ENCODE measurements at places on chromosomes 3 and 15.

DNA sequence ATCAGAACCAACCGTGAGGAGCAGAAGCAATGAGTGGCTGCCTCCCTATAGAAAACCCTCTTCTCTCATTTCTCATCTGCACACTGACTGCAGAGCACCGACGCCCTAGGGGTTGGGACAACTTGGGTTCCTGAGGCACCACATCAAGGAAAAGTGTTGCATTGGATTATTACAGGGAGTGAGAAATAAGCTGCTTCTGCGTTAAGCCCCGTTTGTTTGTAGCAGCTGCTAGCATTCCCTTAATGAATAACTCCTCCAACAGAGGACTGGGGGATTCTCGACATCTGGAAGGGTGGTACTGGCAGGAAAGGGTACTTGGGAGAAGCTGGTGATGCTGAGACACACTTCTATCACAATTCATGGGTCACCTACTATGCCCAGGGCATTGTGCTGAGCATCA, 25.3 kb upstream of the AGBL1 start:
- no peak for DNase-seq

DNA sequence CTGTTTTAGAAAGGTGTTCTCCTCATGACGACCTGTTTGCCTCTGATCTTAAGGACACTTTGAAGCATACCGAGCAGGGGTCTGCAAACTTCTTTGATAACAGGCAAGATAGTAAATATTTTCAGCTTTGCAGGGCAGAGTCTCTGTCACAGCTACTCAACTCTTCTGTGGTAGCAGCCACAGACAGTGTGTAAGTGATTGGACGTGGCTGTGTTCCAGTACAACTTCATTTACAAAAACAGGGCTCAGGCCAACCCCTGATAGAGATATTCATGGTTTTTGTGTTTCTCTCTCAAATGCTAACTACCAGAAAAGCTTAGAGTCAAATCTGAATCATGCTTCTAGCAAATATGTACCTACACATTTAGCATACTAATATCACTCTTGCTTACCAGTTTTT, 51.5 kb downstream of the TGFBR2 start:
- no peak for DNase-seq

GRCh38 chr3:76715426-76715825, 324.5 kb upstream of the ROBO2 start:
- DNase-seq, result no peak

DNA sequence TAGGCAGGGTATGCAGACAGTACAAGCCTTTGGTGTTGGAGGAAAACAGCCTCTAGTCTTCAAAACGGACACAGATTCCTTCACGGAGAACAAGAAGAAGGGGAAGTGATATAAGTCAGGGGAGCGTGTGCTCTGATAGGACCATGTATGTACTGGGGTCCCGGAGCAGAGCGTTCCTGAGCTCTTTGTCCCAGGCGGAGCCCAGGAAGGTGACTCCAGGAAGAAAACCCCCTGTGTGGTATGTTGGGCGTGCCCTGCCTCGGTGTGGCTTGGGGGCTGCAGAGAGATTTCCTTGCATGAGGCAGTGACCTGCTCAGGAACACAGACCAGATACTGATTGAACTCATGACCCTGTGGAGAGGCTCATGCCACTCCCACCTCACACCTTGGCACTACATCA, 21.7 kb downstream of the MELTF start:
- DNase-seq, result no peak

GRCh38 chr3:61929617-61930016, 368.2 kb downstream of the PTPRG start:
- DNase-seq, result no peak

- DNase-seq, result no peak
These were observed 1.8 kb upstream of the SNAP23 start for GRCh38 chr15:42493679-42494078.

DNA sequence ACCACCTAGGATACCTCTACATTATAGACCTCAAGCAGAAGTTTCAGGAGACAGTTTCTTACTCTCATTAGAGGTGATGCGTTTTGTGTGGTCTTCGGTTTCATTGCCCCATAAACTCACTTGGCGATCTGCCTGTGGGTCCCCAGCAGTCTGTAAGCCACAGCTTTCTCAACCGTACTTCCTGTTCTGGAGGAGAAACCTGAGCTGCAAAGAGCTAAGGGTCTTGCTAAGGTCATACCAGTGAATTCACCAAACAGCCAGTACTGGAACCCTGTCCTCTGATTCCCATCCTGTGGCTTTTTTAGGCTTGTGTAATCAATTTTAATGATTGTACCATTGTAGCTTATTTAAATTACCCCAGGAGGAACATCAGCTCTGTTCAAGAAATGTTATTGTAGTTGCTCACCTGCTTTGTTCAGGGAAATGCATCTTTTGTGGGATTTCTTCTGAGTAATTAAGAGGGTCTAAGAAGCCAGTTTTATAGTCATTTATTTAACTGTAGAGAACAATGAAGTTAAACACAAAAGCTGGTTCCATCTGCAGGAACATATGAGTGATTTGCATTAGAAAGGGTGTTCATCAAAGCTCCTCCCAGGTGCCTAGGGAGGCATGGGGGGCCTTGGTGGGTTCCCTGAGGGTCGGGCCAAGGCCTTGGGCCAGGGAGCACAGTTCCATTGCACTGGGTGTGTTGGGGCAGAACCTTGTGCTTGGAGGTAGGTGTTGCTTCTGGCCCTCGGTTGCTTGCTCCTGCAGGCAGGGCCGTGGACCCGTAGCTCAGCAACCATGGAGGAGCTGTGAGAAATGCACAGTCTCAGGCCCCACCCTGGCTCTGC, 69.6 kb downstream of the APBA2 start:
- DNase-seq, result no peak

DNA sequence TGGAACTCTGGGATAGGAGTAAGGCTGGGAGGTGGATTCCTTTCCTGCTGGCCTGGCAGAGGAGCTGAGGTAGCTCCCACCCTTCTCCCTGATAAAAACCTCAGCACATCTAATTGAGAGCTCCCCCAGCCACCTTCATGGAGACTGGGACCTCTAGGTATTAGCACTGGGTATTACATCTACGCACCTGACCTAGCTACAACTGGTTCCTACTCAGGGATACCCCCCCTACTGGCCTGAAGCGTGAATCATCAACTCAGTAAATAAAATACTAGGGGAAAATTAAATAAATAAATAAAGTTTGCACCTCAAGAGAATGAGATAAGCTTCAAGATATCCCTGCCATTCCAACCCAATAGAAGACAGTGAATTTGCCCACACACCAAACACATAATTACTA, 140.4 kb downstream of the NEK10 start:
- DNase-seq, result no peak

DNA sequence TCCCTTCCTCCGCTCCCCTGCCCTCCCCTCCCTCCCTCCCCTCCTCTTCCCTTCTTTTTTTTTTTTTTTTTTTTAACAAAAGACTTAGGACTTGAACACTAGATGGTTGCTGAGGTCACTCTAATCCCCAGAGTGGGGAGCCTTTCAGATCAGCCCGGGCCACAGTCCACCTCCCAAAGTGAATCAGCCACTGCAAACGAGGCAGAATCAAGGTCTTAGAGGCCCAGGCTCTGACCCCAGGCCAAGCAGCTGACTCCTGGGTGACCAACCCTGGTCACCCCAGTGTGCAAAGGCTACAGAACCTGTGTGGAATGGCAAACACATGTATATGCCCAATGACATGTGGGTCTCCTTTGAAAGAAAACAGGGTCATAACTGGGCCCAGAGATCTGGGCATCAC, 18.3 kb upstream of the EHD4 start:
- DNase-seq, result no peak

DNA sequence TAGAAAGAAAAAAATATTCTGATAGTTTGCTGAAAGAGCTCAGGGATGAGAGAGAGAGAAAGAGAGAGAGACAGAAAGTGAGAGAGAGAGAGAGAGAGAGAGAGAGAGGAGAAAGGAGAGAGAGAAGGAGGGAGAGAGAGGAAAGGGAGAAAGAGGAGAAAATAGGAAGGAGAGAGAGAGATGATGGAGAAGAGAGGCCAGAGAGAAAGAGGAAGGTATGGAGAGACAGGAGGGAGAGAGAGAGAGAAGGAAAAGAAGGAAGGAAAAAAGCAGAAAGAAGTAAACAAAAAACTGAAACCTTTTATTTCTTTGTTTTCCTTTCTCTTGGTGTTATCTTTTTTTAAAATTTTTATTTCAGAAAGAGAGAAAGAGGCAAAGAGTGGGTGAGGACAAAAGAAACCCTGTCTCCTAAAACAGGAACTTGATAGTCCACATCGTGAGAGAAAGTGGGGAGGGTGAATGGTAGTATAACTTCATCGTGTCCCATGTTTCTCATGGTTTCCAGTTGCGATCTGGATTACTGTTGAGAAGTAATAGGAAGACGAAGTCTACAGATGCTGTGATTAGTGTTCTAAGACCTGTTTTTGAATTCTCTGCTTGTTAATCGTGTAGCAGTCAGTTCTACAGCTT, 279.7 kb downstream of the LPP start:
- DNase-seq, result no peak

DNA sequence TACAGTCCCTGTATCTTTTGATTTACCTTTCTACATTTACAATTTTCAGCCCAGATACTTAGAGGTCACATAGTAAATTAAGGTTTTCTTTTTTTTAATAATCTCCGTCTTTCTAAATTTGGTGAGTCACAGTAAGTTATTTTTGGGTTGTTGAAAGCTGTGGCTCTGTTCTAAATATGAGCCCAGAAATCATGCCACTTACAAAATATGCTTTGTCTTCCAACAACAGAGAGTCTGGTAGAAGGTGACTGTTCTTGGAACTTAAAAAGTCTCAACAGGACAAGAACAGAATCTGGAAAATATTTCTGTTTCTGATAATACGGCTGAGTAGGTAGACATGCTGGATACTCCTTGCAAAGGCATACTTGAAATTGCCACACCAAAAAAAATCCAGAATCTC, 16.0 kb downstream of the GOLGA8S start:
- DNase-seq, result no peak

DNA sequence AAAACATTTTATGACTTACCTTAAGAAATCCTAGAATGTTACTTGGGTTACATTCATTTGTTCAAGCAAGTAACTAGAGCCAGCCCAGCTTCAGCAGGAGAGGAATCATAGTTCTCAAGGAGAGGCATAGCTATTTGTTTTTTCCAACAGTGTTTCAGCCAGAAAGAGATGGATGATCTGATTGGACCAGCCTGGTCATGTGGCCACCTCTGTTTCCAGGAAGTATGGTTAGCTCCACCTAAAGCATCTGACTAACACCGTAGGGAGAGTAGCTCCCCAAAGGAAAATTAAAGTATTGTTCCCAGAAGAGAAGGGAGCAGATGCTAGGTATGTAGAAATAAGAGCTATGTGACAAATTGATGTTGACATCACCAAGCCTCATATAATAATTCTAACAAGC, 417.1 kb downstream of the TAFA4 start:
- DNase-seq, result no peak

DNA sequence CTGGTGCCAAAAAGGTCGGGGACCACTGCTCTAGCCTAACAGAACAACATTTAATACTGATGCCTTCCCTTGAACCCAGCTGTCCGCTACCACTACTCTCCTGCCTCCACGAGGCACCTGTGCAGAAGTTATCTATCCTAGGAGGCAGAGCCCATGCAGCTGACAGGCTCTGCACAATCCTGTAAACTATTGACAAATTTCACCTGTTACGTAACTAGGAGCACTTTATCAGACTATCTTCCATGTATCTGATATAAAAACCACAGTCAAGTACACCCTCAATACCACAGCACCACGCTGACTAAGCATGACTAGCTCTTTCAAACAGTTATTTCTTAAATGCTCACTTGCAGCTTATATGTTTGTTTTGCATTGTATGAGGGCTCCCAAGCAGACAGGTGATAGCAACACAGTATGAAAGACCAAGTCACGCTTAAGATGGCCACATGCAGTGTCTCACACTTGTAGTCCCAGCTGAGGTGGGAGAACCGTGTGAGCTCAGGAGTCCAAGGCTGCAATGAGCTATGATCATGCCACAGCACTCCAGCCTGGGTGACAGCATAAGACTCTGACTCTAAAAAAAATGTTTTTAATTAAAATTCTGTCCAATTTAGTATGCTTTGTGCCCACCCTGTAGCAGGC, 4.5 kb upstream of the IL17RC start:
- DNase-seq, result no peak

- DNase-seq, result no peak
These were observed 173.6 kb downstream of the KLHL25 start for GRCh38 chr15:85621094-85621493.

- no peak for DNase-seq
These were observed 901 bp downstream of the ALS2CL start for GRCh38 chr3:46692566-46692990.

DNA sequence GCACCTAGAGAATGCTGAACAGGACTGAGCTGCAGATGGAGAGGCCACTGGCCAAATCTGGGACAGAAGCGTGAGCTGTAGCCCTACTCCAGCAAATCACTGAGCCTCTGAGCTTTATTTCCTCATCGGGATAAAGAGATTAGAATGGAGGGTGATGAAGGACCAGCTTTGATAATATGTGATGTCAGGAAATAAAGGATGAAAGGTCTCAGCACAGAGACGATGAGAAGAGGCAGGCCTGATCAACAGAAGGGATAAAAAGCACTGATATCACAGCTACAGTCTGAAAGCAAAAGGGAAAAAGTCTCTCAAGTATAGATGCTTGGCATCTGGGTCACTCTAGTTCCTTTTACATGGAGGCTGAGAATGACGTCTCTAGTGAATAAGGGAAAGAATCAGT, 70.0 kb downstream of the DHX30 start:
- no peak for DNase-seq

DNA sequence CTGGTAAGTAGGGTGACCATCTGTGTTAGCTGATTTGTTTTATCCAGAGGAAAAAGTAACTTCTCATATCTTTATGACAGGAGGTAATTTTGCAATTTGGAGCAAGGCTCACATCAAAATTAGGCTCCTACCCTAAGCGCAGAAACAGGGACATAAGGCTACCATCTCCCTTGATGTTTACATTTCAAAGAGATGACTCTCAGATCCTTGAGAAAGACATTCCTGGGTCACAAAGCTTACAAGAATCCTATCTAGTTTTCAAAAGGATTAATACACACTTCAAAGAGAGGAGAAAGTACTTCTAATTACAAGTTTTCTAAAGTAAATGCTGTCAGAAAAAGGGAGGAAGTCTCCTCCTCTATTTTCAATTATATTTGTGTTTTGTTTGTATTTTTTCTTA, 7.0 kb downstream of the ZPLD1 start:
- no peak for DNase-seq

DNA sequence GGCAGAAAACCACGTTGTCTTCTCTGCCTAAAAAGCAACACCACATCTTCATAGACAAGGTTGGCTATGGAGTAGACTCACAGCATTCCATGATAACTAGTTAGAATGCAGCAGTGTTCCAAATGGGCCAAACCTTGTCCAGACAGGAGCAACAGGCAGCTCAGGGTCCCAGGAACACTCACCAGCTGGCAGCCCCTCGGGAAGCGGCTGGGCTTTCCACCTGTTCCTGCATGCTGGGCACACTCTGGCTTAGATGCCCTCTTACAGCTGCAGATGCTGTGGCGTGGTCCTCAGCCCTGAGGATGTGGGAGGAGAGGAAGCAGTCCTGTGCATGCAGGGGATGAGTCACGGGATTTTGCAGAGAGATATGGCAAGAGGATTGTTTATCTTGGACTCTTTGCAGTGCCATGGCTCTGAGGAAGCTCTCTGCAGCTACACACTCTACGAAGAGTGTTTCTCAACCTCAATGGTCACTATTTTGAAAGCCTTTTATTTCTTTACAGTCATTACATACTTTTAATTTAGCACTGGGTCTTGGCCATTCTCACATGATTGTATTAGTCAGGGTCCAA, 11.3 kb downstream of the NRROS start:
- no peak for DNase-seq

All from stimulated activated CD4-positive, alpha-beta T cell treated with anti-CD3 and anti-CD28 coated beads, TNF-alpha, amount 100 ng/mL, for 24 hours (primary cell).